ENCODE measurements at places on chromosomes 4 and X.

DNA sequence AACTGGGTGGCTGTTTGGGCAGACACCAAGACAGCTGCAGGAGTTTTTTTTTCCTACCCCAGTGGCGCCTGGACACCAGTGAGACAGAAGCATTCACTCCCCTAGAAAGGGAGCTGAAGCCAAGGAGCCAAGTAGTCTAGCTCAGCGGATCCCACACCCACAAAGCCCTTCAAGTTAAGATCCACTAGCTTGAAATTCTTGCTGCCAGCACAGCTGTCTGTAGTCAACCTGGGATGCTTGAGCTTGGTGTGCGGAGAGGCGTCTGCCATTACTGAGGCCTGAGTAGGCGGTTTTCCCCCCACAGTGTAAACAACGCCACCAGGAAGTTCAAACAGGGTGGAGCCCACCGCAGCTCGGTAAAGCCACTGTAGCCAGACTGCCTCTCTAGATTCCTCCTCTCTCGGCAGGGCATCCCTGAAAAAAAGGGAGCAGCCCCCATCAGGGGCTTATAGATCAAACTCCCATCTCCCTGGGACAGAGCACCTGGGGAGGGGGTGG is 171.4 kb downstream of the ARHGEF9 start:
- DNase-seq: no peak

GRCh38 chrX:148517176-148517575 is 16.8 kb downstream of the AFF2 start:
- no peak for DNase-seq

DNA sequence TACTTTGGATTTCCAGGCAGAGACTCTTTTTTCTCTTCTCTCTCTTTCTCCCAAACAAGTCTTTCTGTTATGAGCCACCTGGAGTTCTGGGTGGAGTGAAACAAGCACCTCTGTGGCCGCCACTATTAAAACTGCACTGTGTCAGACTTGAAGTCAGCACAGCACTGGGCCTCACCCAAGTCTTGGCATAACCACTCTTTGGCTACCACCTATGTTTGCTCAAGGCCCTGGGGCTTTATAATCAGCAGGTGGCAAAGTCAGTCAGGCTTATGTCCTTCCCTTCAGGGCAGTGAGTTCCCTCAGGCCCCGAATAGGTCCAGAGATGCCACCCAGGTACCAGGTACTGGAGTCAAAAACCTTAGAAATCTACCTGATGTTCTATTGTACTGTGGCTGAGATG is 52.4 kb downstream of the ITIH6 start:
- no peak for DNase-seq

GRCh38 chr4:180557348-180557747 is 1685.9 kb upstream of the TENM3 start:
- DNase-seq: no peak

DNA sequence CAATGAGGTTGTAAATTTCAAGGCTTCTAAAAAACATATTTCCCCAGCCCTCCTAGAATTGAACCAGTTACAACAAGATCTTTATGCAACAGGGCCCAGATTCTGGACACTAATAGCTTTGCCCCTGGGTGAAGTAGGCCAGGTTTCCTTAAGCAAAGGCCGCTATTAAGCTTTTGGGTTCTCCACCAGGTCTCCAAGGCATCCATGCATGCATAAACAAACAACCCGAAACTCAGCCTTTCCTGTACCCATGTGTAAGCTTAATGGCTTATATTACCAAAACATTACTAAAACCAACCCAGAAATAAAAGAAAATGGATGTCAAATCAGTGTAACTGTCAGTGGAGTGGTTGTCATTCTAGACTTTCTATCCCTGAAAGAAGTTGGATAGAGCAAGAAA is 137.1 kb downstream of the ARHGAP6 start:
- DNase-seq: no peak

- no peak for DNase-seq
Observed at GRCh38 chr4:100590325-100590724, 72.5 kb upstream of the EMCN start.

DNA sequence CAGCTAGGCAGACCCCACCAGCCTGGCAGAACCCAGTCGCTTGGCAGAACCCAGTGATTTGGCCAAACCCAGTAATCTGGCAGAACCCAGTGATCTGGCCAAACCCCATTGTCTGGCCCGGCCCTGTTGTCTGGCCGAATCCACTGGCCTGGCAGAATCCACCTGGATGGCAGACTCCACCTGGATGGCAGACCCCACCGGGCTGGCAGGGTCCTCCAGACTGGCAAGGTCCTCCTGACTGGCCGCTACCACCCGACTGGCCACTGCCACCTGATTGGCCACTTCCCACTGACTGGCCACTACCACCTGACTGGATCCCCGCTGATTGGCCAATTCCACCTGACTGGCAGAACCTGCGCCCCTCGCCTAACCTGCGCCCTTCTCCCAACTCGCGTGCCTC is 3.2 kb downstream of the MAGED1 start:
- DNase-seq: no peak

DNA sequence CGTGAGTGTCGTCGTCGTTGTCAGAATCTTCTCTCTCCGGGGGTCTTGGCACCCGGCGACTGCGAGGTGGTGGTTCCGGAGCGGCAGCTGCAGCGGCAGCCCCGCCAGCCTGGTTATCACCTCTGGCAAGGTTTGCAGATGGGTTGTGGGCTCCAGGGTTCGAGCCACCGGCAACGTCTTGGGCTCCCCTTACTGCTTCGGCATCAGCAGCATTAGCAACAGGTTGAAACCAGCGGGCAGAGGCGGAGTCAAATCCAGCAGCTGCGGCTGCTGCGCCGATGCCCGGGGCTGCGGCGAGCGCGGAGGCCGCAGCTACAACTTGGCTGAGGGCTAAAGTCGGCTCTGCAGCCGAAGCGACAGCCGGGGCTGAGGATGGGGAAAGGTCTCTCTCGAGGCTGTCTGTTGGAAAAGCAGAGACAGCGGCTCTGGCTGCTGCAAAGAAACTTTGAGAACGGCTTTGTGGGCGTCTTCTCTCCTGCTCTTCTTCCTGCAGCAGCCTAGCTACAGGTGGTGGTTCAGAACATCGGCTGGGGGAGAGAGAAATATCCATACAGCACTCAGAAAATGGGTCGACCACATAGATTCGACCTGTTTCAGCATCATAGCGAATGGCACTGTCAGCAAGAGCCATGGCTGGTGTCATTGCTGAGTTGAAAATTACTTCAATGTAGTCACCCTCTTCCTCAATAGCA is 3.6 kb downstream of the IRS4 start:
- DNase-seq: no peak

- DNase-seq: no peak
Observed at GRCh38 chr4:40121515-40121914, 64.9 kb downstream of the N4BP2 start.
